ENCODE measurements at places on chromosomes 1 and 21.

- no peak for DNase-seq
These were observed 170.1 kb upstream of the USP25 start for GRCh38 chr21:15559660-15560059.

- no peak for DNase-seq
These were observed 51.6 kb downstream of the GRIK3 start for GRCh38 chr1:36982709-36983108.

GRCh38 chr1:50289495-50289894 lies 133.7 kb downstream of the DMRTA2 start:
- DNase-seq, result no peak

GRCh38 chr1:30120245-30121000 lies 603.0 kb downstream of the MATN1 start:
- no peak for DNase-seq

DNA sequence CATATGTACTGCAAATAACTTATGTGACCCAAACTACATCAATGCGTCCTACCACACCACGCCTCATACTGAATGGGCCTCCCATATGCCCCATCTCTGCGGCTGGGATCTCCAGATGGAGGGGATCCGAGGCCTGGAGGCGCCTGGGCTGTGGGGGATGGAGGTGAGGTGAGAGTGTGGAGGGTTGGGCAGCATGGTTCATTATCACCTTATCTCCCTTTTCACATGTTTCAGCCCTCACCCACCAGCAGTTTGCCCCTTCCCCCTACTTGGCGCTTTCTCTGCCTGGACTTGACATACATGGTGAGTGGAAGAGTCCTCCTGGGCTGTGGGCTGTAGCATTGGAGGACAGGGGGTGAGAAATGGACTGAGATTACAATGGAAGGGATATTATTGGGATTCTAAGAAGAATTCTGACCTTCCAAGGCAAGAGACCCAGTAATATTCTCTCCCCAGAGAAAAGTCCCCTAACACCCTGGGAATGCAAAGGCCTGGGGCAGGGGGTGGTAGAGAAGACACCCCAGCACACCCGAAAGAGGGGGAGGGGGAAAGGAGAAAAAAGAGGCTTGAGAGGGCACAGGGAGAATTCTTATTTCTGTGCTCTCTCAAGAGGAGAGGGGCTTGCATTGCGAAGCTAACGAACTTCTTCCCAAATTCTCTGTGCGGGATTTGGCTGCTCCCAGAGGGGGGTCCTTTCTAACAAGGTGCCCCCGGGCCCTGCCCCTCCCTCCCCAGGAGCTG lies 61.4 kb downstream of the MEF2D start:
- no peak for DNase-seq

DNA sequence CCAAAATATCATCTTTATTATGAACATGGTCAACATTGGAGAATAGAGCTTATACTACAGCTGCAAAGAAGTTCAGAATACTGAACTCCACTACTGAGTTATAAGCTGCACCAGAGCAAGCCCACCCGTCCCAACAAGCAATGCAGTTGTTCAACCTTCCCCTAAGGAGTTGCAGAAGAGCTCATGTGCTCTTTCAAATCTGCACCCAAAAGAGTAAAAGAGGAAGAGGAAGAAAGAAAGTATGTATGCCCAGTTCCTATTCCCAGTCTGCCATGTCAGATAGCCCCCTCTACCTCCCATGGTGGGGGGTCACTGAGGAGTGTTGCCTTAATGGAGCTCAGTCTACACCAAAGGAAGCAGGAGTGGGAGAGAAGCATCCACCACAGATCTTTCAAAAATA lies 6.9 kb downstream of the C1orf162 start:
- no peak for DNase-seq

DNA sequence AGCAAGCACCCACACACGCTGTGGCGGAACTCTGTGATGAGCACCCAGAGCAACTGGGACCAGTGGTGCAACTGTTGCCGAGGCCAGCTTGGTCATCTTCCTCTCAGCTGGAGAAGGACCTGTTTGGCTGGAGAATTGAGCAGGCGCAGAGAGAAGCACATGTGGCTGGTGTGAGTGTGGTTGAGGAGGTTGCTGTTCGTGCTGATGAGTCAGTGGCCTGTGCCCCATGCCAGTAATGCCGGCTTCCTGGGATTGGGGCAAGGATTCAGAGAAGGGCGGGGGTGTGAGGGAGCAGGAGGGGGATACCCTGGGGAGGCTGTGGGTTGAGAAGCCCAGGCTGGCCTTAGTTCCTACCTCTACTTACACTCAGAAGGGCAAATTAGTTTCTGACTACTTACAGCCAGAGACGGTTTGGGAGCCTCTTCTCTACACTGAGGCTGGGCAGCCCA lies 57.5 kb upstream of the EPS8L3 start:
- peak; percentile 20 for DNase-seq

DNA sequence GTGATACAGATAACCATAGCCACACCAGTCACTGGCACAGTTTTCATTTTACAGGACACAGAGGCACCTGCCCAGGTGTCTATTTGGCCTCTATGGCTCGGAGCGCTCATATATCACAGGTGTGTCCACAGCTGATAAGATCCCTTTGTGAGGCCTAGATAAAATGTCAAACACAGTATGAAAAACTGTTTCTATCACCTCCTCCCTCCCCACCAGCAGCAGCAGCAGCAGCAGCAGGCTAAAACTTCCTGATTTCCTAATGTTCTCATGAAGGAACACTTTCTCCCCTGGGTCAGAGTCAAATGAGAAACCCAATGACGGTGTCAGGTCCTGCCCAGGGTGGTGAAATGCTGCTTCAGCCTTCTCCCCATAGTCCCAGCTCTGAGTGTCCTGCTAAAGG lies 24.4 kb downstream of the ELAPOR1 start:
- no peak for DNase-seq

DNA sequence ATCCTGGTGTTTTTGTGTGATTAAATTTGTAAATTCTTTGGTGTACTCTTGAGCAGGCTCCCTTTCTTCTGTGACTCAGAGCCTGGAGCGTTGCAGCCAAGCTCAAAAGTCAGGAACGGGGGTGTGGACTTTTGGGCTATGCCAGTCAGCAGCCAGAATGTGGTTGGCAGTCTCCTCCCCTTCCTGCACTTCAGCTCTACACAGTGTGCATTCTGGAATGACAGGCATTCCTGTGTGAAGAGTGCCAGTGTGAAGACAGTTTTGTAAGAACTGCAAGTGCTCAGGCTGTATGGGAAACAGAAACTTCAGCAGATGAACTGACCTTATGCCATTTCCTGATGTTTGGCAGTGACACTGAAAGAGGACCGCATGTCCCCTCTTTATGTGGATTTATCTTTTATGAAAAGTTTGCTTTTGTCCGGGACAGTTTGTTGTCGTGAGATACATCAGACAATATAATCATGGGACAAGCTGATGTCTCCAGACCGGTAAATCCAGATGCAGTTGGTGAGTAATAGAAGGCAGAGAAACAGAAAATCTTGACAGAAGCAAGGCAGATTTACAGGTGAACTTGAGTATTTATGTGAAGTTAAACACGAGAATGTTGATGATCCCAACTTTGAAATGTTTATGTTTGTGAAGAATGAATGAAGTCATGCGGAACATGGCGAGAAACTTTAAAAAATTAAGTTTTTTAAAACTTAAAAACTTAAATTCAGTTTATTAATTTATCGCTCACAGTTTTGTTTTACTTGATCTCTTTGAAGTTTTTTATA lies 67.7 kb upstream of the RCC1 start:
- peak; percentile 90 for DNase-seq

DNA sequence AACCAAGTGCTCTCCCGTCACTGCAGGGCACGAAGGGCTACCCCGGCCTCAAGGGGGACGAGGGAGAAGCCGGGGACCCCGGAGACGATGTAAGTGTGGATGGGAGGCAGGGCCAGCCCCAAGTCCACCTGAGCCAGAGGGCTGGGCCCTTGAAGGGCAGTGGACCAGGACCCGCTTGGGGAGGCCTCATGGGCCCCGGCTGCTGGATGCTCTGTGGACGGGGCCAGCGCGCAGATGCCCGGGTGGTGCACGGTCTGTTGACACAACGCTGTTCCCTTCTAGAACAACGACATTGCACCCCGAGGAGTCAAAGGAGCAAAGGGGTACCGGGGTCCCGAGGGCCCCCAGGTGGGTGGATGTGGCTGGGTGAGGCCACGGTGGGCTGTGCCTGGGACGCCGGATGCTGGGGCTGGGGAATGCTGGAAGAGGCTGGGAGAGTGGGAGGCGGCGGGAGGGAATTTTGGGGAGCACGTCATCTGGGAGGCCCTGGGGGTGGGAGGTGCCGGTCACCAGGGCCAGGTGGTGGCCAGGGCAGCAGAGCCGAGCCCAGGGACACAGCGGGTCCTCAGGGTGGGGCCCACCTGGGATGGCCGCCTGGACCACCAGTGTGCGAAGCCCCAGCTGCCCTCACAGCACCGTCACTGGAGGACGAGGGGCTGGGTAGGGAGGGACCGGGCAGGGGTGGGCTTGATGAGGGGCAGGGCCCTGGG lies 17.5 kb downstream of the COL6A1 start:
- no peak for DNase-seq

DNA sequence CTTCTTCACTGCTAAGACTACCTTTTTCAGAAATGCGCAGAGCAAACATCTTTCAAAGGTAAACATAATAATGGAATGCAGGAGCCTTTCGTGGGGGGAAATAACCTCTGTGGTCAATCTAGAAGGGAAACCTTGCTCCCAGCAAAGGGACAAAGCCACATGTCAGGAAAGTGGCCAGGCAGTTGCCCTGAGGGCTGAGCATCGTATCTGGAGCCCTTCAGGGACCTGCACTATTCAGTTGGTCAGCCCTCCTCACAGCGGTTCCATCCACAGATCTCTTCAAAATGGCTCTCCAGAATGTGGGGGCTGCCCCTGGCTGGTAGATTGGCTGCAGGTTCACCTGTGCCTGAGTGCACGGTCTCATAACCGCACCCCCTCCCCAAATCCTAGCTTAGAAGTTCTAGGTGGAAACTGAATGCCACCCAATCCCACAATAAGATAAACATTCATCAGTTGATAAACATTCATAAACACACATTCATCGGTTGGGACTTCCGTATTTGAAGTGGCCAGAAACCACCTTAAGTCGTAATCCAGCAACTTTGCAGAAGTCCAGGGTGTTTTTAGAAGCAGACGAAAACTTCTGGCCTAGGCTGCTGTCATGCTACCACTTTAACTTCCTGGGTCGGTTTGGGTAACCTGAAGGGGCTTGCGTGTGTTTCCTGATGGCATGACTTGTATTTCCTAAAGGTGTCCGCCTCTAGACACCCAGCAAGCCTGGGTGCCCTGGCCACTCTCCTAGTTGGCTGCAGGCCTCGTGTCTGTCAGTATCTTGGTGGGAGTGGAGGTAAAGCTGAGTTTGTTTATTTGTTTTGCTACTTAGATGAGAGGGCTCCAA lies 50.5 kb downstream of the RASSF5 start:
- peak; percentile 72 for DNase-seq

Data from DMS53 (cell line).